Spleen (tissue), 13 donors: ENCODE measurements at places on chromosomes 7 and 10.
A peak's percentile ranks its signal among the peaks of the same experiment; 100 is the strongest.

- no peak for DNase-seq
- no peaks in the 10 kb centered on the region for H3K27me3 ChIP-seq
- no peaks in the 10 kb centered on the region for H3K4me1 ChIP-seq
- no peak overlapping the region for H3K27ac ChIP-seq
These were observed 433.5 kb upstream of the CELF2 start for GRCh38 chr10:10584161-10584560.

- peaks cover 69% of the 10 kb centered on the region for H3K36me3 ChIP-seq
- H3K27ac ChIP-seq = peak overlapping the region; percentile 22
- peaks cover 73% of the 10 kb centered on the region for H3K4me1 ChIP-seq
- DNase-seq = no peak
- H3K27me3 ChIP-seq = no peaks in the 10 kb centered on the region
These were observed 10.2 kb downstream of the CYREN start for GRCh38 chr7:135160098-135160857.

DNA sequence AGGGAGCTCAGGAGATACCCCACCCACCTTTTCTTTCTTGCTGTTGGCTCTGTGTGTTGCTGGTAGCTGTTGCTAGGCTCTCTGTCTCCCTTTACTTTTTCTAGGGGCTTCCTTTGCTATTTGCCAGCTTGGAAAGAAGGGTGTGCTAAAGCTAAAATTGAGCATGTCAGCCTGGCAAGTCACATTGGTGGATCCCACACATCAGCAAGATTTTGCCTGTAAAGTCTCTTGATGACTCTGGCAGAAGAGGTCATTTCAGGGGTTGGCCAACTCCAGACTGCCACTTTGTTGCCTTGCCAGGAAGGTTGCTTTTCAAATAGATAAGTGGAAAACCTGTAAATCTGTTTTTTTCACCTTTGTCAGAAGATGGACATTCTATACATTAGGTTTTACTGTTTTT lies 9.9 kb downstream of the CCNY start:
- H3K4me1 ChIP-seq = peaks cover 93% of the 10 kb centered on the region
- H3K4me3 ChIP-seq = no peak overlapping the region
- peaks cover 6% of the 10 kb centered on the region for H3K36me3 ChIP-seq
- DNase-seq = no peak

GRCh38 chr10:112409299-112409698 lies 35.4 kb downstream of the ACSL5 start:
- DNase-seq = no peak
- no peak overlapping the region for H3K4me3 ChIP-seq
- no peaks in the 10 kb centered on the region for H3K27me3 ChIP-seq
- H3K4me1 ChIP-seq = no peaks in the 10 kb centered on the region
- peaks cover 100% of the 10 kb centered on the region for H3K36me3 ChIP-seq
- H3K27ac ChIP-seq = no peak overlapping the region

DNA sequence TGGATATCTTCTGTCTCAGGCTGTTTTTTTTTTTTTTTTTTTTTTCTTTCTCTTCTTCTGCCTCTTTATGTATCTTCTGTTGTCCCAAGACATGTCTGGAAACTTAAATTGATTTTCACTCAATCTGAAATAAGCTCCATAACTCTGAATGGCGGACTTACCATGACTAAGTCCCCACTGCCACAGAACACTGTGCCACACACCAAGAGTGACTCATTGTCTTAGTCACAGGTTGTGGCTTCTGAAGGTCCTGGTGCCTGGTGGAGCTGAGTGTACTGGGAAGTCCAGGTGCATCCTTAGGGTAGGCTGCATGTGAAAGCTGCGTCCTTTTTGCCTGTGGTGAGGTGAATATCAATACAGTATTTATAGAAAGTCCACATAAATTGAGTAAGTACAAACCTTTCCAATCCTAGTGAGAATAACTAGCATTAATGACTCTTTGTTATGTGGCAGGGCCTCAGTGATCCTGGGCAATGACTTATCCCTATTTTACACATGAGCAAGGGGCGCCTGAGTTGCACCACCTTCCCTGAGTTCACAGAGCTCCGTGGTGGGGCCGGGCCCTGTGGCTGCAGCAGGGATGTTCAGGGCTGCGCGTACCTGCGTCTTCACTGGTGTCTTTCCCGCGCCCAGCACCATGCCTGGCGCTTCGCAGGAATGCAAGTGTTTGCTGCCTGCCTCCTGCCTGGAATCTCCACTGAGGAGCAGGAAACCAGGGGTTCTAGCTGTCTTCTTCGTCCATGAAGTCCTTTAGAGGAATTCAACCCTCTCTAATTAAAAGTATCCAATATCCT lies 4.3 kb downstream of the PFKP start:
- no peak overlapping the region for H3K4me3 ChIP-seq
- H3K36me3 ChIP-seq = no peaks in the 10 kb centered on the region
- no peak overlapping the region for H3K27ac ChIP-seq
- H3K4me1 ChIP-seq = peaks cover 24% of the 10 kb centered on the region

DNA sequence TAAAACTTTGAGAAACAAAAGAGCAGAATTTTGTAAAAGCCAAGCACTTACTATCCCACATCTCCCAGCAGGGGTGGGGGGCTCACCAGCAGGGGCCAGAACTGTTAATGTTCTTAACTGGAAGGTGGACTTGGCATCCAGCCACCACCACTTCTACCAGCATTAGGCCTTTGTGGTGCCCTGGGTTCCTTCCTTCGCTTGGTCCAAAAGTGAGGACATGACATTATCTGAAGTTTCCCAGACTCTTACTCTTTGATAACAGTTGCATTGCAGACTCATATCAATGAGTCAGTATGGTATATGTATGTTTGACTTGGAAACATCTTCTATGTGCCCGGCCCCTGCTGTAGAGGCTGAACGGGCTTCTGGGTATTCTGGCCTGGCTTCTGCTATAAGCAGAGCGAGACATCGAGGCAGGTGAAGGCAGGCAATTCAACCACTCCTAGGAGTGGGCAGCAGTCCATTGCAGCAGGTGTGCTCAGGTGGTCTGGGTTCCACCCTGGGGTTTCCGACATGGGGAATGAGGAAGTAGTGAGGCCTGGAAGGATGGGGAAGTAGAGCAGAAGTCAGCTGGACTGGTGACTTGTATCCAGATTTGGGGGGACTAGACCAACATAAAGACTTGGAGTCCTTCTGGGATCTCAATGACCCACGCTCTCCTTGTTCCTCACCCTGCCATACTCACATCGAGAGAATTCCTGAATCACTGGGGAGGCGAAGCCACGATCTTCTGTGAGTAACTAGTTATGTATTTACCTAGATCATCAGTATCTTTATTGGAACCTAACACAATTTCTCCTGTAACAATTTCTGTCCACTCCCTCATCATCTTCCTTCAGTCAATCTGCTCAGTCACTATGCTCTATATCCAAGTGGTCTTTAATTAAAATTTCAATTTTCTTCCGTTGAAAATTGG lies 4.1 kb downstream of the ZNF777 start:
- H3K27ac ChIP-seq = no peak overlapping the region
- H3K4me1 ChIP-seq = peaks cover 46% of the 10 kb centered on the region
- no peak for DNase-seq
